NCI-H187 (cell line): ENCODE measurements at places on chromosomes 7 and 10.

- DNase-seq = no peak
These were observed 4.7 kb downstream of the MUC12 start for GRCh38 chr7:100974021-100974420.

DNA sequence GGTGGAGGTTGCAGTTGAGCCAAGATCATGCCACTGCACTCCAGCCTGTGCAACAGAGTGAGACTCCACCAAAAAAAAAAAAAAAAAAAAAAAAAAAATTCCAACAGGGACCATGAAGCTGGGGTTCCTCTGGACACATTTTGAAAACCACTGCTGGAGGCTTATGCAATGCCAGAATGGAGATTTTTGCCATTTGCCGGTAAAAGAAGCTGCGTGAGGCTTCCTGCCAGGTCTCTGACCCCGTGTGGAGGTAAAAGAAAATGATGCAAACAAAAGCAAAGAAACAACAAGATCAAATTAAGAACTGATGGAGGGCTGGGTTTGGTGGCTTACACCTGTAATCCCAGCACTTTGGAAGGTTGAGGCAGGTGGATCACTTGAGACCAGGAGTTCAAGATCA is 30.5 kb upstream of the PDZD8 start:
- no peak for DNase-seq

DNA sequence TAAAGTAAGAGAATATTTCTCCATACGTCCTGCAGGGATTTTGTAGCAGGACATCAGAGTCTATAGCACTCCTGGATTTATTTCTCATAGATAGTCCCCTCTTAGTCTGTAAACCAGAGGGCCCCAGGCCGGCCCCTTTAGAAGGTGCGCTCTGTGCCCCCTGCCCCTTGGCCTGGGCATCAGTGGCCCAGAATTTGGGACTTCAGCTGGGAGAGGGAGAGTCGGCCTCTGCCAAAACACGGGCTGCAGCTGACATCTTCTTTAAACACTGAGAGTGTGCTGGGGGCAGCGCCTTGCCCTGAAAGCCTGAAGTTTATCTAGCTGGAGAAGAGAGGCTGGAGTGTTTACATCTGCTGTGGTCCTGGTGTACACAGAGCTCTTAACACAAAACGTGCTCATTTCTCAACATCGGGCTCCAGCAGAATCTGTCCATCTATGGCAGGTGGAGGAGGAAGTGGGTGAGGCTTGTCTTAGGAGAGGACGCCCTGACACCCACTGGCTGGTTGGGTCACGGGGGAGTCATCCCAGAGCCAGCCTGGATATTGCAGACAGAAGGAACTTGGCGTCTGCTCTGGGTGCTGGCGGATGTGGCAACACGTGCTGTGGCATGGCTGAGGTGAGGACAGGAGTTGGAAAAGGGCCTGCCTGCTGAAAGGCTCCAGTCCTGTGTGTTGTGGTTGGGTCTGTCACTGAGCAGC is 5.0 kb upstream of the TACR2 start:
- DNase-seq = no peak

DNA sequence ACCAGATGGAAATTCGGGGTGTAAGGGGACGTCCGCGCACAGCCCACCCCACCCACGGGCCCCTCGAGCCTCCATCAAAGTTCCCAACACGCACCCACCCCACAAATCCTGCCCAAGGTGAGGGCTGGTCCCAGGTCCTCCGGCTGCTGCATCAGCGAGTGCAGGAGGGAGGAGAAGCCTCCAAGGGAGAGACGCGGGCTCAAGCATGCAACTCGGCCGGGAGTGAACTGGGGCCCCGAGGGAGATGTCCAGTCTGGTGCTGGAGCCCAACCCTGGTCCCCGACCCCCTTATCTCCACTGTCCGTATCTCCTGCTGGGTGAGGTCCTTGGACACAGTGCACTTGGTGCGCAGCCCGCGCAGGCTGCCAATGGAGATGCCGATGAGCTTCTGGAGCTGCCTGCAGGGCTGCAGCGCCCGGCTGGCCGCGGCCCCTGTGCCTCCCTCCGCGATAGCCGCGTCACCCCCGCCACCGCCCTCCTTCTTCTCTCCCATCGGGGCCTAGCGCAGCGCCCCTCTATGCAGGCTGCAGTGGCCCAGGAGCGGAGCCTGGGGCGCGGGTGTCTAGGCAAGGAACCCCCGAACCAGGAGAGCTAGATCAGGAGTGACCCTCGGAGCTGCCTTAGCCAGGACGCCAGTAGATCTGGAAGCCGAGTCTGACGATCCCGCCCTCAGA is 489.2 kb downstream of the ZNF33B start:
- DNase-seq = no peak

GRCh38 chr10:71729161-71729636 is 9.6 kb upstream of the C10orf105 start:
- no peak for DNase-seq
